ENCODE measurements at places on chromosomes 1 and 21. TPM values are rescaled to one million over a fixed set of nuclear protein-coding genes. Genes with fewer than 3 reads are reported as not detected.

The CLEC20A gene
- total RNA-seq: 0.33 TPM

DNA sequence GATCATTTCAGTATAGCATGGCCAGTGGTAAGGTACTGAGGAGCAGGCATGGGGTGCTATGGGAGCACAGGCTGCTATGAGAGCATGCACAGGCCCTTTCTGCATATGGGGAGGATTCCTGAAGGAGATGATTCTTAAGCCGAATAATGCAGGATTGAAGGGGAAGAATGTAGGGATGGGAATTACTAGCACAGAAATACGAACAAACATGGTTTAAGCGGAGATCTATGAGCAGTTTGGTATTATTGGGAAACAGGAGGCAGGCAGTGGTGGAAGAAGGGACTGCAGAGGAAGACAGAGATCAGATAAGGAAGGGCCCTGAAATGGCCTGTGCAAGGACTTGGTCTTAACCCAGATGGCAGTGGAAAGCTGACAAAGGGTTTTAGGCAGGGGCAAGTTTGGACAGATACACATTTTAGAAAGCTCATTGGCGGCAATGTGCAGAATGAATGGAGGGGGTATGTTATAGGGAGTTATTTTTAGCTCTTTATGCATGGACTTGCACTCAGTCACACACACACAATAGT, 1.7 kb downstream of the OSCP1 start:
- no peak overlapping the region for H3K27ac ChIP-seq
- no peaks in the 10 kb centered on the region for H3K27me3 ChIP-seq

The HFM1 gene
- 0.17 TPM for total RNA-seq

The PROK1 gene
- total RNA-seq: not detected
